ENCODE measurements at places on chromosomes 4 and X.

DNA sequence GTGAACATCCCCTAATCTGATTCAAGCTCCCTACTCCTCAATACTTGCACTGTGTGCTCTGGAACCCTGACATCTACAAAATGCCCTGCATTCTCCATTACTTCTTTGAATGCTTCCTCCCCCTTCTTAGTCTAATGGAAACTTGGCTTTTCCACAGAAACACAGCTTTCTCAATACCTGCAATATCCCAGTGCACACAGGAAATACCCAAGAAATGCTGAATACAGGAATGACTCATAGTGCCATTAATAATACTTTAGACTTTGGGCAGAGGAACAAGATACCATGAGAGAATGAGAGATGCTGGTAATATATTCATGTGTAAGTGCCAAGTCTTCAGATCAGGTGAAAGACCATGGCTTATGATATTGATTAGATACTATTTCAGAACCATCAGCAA lies 5.6 kb downstream of the QRFPR start:
- DNase-seq = no peak

DNA sequence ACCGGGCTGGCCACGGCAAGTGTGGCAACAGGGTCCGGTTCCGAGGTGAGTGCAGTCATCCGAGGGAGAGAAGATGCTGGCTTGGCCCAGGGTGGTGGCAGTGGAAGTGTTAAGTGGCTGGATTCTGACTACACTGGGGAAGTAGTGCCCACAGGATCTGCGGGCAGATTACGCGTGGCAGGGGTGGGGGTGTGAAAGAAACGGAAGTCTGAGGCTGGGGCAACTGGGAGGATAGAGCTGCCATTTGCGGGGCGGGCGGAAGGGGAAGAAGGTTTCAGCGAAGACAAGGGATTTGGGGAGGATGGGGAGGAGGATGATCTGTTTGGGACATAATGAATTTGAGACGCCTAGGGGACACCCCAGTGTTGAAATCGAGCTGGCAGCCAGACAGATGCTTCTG lies 5.3 kb downstream of the RS1 start:
- DNase-seq = no peak

DNA sequence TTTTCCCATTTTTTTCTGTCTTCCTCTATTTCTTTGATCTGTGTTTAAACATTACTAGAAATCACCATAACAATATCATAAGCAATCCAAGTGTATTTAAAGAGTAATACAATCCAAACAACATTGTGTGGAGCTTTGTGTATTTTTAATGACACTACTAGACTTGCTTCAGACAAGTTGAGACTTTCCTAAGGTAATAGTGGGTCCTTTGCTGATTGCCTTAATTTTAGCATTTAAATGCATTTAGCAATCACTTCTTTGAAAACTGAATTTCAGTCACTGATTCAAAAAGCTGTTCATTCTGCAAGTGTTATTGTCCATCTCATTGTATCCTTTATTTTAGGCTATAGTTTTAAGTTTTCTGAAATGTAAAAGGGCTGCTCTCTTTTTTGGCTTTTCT lies 804.8 kb downstream of the ADGRL3 start:
- no peak for DNase-seq

- DNase-seq = no peak
These were observed 406.7 kb upstream of the ACTRT1 start for GRCh38 chrX:128458888-128459287.

GRCh38 chr4:59175617-59176016 lies 2024.5 kb upstream of the ADGRL3 start:
- no peak for DNase-seq

DNA sequence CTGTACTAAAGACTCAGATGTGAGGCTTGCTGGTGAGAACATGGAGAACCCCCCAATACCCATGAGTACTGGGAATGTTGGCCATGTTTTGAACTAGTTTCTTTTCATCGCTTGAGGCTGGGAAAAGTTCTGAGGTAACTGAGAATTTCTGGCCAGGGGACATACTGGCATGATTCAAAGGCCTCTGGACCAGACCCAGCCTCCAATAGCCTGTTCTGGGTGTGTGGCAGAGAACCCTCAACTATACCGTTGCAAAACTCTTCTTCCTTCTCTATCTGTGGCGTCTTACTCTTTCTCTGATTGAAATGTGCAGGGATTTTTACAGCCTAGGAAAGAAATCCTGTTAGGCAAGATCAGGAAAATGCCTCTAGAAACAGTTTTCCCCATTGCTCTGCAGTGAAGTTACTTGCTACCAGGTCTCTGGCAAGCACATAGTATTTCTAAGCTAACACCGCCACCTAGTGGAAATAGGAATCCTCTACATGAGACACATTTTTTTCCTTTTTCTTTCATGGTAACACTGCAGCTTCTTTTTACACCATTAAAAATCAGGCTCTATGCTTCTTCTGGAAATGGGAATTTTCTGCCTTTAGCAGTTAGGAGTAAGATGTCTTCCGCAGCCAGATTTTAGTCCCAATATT lies 170.7 kb upstream of the ZCCHC13 start:
- DNase-seq = no peak

DNA sequence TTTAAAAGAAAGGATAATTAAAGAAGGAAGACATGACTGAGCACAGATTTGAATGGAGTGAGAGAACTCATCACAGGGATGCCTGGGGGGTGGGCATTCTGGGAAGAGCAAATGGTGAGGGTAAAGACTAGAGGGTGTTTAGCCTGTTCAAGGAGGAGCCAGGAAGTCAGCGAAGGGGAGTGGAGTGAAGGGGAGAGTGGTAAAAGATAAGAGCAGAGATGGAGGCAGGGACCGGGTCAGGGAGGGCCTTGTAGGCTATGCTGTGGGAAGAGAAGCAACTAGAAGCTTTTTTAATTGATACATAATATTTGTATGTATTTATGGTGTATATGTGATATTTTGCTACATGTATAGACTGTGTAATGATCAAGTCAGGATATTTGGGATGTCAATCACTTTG lies 2.2 kb upstream of the VGLL1 start:
- DNase-seq = no peak
